ENCODE measurements at places on chromosomes 4 and X. TPM values are rescaled to one million over a fixed set of nuclear protein-coding genes. Genes with fewer than 3 reads are reported as not detected.

DNA sequence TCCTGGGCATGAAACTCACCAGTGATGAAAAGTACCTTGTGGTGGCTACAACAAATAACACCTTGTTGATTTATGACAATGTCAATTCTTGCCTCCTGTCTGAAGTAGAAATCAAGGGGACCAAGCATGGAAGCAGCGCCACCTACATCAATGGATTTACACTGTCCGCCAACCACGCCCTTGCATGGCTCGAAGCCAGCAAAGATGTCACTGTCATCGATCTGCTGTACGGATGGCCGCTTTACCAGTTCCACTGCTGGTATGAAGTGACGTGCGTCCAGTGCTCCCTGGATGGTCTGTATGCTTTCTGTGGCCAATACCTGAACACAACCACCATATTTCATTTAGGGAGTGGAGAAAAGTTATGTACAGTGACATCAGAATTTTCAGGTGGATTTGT is 200.5 kb downstream of the NWD2 start:
- no peak for DNase-seq

GRCh38 chr4:46954643-46955042 is 38.7 kb downstream of the GABRA4 start:
- no peak for DNase-seq

DNA sequence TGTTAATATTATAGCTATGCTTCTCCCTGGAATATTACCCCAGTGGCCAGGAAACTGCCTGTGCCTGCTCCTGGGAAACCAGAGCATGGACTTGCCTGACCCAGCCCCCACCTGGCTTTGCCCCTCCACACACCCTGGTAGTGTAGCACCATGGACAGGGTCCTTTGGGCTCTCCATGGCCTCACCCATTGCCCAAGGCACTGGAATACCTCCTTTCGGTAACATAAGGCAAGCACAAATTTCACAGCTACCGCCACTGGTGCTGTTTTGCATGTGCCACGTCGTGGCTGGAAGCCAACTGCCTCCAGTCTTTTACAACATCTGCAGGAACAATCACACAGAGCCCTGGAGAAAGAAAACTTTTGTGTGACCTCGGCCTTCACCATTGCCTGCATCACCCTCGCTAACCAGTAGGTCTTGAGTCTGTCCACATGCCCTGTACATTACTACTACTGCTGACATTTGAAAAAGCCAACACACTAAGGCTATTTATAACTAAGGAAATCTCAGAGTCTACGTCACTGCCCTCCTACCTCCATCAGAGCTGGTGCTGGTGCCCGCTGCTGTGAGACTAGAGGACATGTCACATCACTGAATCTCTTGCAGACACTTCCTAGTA is 47.7 kb downstream of the HPGD start:
- no peak for DNase-seq

- peak; percentile 37 for DNase-seq
Measured at GRCh38 chr4:7770224-7771050, 169.2 kb downstream of the AFAP1 start.

- no peak for DNase-seq
Measured at GRCh38 chr4:44861756-44862155, 135.4 kb upstream of the GNPDA2 start.

DNA sequence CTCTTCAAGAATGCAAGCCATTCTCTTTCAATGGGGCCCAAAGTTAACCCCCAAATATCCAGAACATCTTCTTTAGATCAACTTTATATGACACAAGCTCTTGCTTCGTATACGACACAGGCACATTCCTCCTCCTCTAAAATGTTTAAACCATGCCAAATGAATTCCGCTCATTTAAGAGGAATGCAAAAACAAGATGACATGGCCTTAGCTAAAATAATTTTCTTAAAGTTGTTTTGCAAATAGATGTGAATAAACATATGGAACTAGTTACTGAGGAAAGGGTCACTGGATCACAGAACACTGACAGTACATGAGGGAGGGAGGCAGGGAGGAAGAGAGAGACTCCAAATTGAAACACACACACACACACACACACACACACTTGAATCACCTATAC is 97.4 kb downstream of the RASL11B start:
- DNase-seq = peak; percentile 93

GRCh38 chr4:151099976-151100417 is 569 bp downstream of the RPS3A start:
- no peak for DNase-seq

- peak; percentile 33 for DNase-seq
Measured at GRCh38 chrX:39759526-39760224, 338.1 kb downstream of the BCOR start.

DNA sequence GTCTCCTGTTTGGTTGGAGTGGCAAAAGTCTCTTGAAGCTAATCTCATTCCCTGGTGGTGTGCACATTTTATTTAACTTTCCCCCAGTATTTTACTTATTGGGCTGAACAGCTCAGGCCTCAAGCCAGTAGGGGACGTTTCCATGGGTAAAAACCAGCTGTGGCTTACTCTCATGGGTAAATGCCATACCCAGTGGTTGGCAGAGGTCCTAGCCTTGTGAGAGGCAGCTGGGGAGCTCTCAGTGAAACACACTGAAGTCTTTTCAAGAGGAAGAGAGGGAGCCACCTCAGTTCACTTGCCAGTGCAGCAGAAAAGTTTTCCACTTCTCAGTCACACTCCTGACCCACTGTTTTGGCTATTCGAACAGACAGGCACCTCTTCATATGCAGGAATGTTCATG is 1964.2 kb downstream of the ARAP2 start:
- no peak for DNase-seq

DNA sequence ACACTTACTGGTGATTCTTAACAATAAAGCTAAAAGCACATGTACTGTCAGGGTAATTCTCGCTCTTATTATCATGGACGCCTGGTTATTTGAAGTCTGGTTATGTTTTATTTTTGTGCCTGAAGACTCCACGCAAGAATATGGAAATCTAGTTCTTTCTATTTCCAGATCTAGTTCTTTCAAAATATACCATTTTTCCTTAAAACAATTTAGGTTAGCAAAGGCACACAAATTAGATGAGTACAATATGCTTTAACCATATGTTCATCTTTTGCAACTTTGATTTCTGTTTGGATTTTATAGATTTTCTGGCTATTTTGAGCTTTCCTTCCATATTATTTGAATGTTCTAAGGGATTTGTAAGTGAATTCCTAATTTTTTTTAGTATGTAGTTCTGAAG is 1783.1 kb downstream of the PCDH7 start:
- no peak for DNase-seq

- no peak for DNase-seq
Measured at GRCh38 chr4:123824524-123824923, 427.9 kb downstream of the SPRY1 start.

- no peak for DNase-seq
Measured at GRCh38 chr4:2831611-2832308, 11.9 kb upstream of the ADD1 start.

- DNase-seq = no peak
Measured at GRCh38 chr4:72031868-72032608, at the start of gene NPFFR2. TSS of gene NPFFR2 (plus strand) at chr4:72032000. CDS start at chr4:72128592, 96,592 bp downstream.

- DNase-seq = peak; percentile 72
Measured at GRCh38 chr4:153791746-153792617, 3.1 kb upstream of the SFRP2 start.

DNA sequence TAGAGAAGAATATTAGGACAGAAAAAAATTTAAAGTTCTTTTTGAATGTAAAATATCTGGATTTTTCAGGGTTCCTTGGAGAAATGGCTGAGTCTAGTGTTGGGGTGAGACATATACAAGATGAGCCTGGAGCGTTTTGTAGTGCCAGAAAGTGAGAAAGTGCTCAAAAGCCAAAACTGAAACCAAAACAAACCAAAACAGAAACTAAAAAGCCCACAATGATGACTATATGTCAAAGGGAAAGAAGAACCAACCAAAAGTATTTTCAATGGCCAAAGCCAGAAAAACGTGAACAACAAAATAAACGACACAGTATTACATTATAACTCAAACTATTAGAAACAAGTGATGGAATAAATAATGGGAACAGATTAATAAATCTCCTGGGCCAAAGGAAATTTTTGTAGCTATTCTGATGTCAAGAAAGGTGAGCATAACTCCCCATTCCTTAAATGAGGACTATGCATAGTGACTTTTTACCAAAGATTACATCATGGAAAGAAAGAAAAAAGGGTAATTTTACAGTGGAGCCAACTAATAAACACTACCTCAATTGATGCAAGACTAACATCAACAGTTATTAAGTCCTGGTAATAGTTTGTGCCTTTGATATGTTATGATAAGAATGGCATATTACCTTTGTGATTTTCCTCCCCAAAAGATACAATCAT is 1137.6 kb downstream of the C4orf33 start:
- no peak for DNase-seq

- DNase-seq = peak; percentile 85
Measured at GRCh38 chrX:47540754-47541538, 20.1 kb upstream of the ARAF start.

DNA sequence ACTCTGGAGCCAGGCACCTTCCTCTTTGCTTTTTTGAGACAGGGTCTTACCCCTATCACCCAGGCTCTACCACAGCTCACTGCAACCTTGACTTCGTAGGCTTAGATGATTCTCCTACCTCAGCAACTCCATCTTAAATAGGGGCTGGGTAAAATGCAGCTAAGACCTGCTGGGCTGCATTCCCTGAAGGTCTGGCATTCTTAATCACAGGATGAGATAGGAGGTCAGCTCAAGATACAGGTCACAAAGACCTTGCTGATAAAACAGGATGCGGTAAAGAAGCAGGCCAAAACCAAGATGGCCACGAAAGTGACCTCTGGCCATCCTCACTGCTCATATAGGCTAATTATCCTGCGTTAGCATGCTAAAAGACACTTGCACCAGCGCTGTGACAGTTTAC is 770.8 kb upstream of the PRKX start:
- DNase-seq = no peak

DNA sequence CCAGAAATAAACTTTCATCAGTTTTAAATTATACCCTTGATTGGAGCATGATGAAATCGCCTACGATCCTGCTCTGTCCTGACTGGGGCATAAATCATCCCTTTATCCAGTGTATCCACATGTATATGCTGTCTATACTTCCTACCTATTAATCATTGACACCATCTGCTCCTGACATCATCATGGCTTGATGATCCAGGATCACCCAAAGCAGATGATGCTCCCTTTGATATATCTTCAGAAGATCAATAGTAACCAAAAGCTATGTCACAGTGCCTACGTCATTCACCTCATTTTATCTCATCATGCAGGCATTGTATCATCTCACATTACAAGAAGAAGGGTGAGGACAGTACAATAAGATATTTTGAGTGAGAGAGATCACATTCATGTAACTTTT is 137.5 kb downstream of the COMMD8 start:
- DNase-seq = no peak

- no peak for DNase-seq
Measured at GRCh38 chr4:159341522-159341921, 238.6 kb downstream of the RAPGEF2 start.

PASD1 gene
- total RNA-seq = not detected

CA5B gene
- 20.1 TPM for total RNA-seq

DRD5 gene
- total RNA-seq = not detected

MAGEC3 gene
- not detected for total RNA-seq

CT55 gene
- total RNA-seq = not detected

LEF1 gene
- 38.1 TPM for total RNA-seq

CLCN5 gene
- 18.9 TPM for total RNA-seq

FABP2 gene
- total RNA-seq = not detected

KLHL5 gene
- total RNA-seq = 19.9 TPM

FAT4 gene
- total RNA-seq = 77.2 TPM

TMEM144 gene
- total RNA-seq = 4.4 TPM

ZNF518B gene
- total RNA-seq = 32.3 TPM

TLR8 gene
- total RNA-seq = 2.1 TPM

CPLX1 gene
- total RNA-seq = 0.30 TPM

GPR78 gene
- total RNA-seq = 1.2 TPM

FDCSP gene
- not detected for total RNA-seq

FAM47B gene
- not detected for total RNA-seq

ATP1B4 gene
- total RNA-seq = 25.9 TPM

Data from skin of body (tissue), 3 donors.